NCI-H1092 (cell line): ENCODE measurements at places on chromosomes 4 and X.

- DNase-seq = no peak
These were observed 344.9 kb downstream of the PACRGL start for GRCh38 chr4:21045119-21045518.

DNA sequence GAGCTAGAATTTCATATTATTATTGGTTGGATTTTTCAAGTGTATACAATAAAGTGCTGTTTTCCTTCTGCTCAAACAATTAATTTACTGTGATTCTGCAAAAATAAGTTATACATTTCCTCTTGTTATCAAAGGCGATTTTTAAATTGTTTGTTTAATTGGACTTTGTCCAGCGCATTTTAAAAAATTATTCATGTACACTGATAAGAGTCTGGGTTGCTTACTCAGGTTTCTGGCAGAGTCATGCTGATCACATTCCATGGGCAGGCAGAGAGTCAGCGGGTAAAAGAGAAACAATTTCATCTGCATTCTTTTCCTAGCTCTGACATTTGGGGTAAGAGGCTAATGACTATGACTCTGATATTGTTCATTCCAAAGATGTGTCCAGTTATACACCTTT lies 8.9 kb downstream of the FAT4 start:
- DNase-seq = no peak

DNA sequence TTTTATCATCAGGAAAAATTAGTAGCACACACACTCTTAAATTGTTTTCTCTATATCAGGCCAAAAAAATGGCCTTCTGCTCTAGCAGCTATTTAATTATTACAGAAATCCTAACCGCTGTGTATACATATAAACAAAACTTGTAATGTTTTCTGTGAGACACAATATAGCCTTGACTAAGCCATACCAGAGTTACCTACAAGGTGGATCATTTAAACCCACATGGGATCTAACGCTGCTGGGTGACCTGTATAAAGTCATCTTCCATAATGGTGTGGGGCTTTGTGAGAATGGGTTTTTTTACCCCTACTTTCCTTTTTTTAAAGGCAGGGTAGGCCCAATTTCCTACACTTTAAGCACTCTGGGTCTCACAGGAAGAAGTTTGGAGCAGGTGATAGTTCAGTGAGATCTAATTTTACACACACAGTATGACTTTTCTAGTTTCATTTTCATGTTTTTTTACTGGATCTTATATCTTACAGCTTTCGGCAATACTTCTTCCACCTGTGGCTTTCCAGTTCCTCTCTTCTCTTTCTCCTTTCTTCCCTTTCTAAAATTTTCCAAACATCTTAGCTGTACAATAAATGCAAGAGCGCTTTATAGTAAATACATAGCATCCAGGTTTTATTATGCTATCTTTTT lies 66.9 kb upstream of the MMAA start:
- DNase-seq = no peak

DNA sequence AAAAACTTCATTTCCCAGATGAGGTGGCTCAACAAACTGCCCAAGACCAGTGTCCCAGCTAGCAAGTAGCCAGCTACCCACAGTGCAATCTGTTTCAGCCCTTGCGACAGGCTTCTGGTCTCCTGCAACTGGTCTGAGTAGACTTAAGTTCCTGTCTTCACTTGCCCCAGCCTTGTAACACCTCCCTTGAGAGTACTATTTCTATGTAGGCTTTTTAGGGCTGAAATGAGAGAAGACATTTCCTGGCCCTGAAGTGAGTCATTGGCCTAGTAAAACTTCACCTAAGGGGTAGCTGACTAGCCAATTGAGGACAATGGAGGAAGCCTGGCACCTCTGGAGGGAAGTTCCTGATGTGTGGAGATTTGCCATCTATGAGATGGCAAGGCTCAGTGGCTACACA lies 80.1 kb upstream of the STIM2 start:
- DNase-seq = no peak

DNA sequence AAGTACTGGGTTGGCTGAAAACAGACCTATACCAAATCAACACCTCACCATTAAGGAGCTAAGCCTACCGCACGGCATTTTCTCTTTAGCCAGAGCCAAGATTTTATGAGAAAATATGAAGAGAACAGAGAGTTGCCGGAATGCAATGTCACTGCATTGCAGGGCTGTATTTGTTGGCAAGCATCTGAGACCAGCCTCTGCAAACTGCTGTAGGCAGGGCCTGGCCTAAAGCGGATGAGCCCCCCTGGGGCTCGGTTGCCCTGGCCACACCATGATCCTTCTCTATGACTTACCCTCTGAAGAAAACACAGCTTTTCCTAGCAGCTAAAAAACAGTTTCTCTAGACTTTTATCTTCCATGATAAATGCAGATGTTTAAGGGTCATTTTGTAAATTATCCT lies 120.5 kb upstream of the SORBS2 start:
- DNase-seq = no peak

DNA sequence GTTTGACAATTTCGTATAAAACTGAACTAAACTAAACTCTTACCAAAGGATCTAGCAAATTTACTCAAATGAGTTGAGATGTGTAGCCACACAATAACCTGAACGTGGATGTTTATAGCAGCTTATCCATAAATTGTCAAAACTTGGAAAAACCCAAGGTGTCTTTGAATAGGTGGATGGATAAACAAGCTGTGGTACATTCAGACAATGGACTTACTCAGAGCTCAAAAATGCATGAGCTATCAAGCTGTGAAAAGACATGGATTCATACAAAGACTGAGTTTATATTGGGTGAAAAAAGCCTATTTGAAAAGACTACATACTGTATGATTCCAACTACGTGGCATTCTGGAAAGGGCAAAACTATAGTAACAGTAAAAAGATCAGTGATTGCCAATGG lies 69.5 kb downstream of the LARP1B start:
- no peak for DNase-seq

DNA sequence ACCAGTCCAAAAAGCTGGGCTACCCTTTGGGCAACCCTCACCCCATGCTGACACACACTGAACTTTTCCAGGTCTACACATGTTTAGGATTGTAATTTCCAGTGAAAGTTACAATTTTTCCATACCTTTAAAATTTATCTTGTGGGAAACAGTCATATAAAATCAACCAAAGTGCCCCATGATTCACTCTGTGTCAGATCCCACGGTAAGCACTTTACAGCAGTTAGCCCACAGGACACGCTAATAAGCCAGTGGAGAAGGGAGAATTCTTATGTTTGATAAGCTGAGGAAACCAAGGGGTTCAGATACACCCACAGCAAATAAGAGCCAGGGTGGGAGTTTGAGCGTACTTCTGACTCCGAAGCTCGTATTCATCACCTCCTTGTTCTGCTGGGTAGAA lies 72.4 kb upstream of the TBL1X start:
- no peak for DNase-seq

DNA sequence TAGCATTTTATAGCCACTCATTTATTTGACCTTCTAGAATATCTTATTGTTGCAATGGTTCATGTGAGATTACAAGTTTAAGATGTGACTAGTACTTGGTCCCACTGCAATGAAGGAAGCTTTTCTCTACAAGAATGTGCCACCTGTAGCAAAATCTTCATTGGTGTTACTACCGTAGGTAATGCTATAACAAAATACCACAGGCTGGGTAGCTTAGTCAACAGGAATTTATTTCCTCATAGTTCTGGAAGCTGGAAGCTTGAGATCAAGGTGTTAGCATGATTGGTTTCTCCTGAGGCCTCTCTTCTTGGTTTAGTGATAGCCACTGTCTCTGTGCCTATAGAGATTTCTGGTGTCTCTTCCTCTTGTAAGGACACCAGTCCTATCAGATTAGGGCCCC lies 441.0 kb downstream of the GPM6A start:
- DNase-seq = no peak

DNA sequence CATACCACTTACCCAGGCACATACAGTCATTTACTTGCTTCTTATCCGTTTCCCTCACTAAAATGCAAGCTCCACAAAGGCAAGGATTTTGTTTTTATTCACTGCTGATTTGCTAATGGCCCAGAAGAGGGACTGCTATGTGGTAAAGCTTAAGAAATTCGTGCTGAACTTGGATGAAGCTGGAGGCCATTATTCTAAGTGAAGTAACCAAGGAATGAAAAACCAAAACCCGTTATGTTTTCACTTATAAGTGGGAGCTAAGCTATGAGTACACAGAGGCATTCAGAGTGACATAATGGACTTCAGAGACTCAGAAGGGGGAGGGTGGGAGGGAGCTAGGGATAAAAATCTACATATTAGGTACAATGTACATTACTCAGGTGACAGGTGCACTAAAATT lies 47.2 kb downstream of the RAB33B start:
- DNase-seq = no peak

DNA sequence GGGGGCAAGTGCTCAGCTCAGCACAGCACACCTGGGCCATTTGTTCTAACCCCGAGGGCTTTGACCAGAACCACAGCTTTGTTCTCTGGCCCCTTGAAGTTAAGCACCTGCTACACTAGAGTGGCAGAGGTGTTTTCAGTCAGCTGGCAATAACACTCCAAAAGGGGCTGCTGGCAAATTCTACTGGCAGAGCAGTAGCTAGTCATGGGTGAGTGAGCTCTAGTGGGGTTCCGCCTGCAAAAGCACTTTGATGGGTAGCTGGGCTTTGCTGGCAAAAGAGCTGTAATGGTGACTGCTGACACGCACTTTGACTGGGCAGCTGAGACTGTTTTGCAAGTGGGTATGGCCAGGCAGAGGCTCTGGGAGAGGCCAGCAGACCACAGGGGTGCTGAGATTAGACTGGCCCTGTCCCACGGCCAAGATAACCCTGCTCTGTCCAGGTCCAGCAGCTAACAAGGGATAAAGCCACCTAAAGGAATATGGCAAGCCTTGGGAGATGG lies 65.2 kb upstream of the TENT5D start:
- DNase-seq = no peak

DNA sequence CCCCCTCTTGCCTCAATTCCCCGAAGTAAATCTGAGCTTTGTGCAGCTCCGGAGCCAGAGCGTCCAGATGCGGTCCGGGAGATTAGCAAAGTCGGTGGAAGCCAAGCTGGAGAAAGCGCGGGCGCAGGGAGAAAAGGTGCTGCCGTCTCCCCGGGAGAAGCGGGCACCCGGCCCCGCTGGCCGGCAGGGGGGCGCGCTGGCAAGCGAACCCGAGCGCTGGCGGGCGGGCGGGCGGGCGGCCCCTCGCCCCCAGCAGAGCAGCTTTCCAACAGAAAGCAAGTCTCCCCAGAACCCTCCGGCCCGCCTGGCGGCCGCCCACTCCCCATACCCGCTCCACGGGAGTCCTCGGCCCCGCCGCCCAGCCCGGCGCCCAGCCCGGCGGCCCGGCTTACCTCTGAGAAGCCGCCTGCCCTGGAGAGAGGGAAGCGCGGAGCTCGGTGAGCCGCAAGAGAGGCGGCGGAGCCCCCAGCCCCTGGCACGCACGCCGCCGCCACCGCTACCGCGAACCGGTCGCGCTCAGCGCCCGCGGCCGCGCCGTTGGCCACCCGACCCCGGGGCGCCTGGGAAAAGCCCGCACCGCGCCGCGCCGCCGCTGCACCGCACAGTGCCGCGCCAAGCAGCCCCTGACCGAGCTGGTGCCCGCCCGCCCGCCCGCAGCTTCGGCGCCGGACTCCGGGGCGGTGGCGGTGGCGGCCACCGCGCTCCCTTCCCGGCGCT lies 529 bp upstream of the CITED1 start:
- no peak for DNase-seq

GRCh38 chr4:7432531-7433375 lies 2.0 kb downstream of the PSAPL1 start:
- no peak for DNase-seq

- no peak for DNase-seq
These were observed 639.8 kb upstream of the DIPK2B start for GRCh38 chrX:45840411-45840950.

- DNase-seq = no peak
These were observed 92.3 kb upstream of the PSAPL1 start for GRCh38 chr4:7526929-7527535.

DNA sequence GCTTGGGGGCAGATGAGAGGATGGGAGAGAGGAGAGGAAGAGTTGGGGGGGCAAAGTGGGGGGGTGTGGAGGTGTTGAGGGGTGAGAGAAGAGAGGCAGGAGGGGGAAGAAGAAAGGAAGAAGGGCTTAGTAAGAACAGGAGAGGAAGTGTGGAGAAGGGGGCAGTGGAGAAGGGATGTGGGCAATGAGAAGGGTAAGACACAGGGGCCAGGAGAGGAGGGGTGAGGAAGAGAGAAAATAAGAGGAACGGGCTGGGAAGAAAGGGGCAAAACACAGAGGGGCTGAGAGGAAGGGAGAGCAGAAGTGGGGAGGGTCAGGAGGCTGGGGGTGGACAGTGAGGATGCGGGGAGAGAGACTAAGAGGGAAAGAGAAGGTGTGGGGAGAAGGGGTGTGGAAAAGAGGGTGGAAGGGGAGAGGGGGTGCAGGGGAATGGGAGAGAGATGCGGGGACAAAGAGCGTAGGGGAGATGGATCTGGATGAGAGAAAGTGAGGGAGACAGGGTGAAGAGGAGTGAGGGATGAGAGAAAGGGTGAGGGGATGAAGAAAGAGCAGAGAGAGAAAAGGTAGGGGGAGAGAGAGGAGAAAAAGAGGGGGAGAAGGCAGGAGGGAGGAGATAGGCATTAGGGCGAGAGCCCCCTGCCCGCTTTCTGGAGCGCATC lies 12.9 kb downstream of the SH3KBP1 start:
- DNase-seq = no peak

DNA sequence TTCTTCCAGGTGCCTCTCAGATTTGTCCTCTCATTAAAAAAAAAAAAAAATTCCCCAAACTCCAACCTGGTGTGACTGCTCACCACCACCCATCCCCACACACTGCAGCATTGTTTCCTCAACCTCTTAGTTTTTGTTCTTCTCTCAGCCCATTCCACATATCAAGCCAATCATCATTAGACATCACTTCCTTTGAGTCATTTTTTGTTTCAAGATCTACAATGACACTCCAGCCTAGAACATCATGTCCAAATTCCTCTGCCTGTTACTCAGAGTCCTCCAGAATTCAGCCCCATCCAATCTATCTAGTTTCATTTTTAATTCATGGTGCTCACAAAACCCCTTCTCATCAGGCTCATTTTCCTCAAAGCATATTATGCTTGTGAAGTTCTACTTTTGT lies 262.5 kb upstream of the TEX13A start:
- no peak for DNase-seq

GRCh38 chrX:74492720-74493201 lies 71.5 kb downstream of the SLC16A2 start:
- peak; percentile 14 for DNase-seq

DNA sequence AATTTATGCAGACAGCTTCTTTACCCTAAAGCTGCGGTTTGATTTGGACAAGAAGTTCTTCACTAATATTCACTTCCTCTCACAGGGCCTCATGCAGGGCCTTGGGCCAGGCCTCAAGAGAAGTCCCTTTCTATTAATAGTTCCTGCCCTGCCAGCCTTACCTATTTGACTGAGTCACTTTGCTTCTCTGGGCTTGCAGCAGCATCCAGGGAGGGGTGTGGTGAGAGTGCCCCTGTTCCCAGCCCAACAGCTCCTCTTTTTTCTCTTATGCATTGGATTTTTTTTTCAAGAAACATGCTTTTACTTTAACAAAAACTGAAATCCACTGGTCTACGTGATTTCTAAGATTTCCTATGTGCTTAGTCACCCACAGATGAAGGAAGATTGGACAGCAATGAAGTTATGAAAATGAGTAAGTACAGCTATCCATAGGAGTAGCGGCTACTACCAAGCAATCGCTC lies 26.7 kb downstream of the FAM156B start:
- no peak for DNase-seq

GRCh38 chr4:147326591-147326990 lies 154.3 kb upstream of the EDNRA start:
- no peak for DNase-seq

- peak; percentile 68 for DNase-seq
These were observed 343.7 kb downstream of the PDHA2 start for GRCh38 chr4:96183611-96184010.

- no peak for DNase-seq
These were observed 84.0 kb downstream of the RTL9 start for GRCh38 chrX:110442635-110443034.
